ENCODE measurements at places on chromosomes 3 and 15.
A peak's percentile ranks its signal among the peaks of the same experiment; 100 is the strongest.

GRCh38 chr3:24741506-24741905 lies 246.9 kb upstream of the THRB start:
- DNase-seq: no peak

GRCh38 chr3:126130981-126131745 lies 47.2 kb upstream of the SLC41A3 start:
- peak; percentile 6 for DNase-seq

DNA sequence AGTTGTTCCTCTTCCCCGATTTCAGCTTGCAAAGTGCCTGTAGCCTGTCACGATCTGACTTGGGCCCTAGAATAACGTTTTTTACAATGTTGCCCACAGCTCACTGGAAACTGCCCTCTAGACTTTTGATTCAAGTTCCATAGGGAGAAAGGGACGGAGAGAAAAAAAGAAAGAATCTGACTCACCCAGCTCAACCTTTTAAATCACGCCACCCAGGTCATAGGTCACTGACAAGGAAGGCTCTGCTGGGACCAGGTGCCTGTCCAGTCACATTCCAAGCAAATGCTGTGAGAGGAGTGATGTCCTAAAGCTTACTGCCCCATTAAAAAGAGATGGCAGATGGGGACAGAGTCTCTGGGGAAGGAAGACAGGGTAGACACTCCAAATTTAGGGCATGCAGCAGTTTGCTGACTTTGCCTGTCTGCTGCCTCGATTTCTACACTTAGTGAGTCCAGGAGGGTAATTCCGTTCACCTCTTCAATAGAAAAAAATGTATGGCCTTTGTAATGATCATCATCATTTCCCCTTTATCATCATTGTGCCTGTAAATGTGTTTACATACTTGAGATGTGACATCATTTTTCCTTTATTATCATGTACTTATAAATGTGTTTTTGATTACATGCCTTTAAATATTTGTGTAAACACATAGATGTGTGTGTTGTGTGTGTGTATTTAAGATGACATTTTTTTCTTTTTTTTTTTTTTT lies 8.4 kb upstream of the MYO1E start:
- no peak for DNase-seq

- no peak for DNase-seq
Observed at GRCh38 chr3:11095932-11096265, 58.4 kb upstream of the HRH1 start.

DNA sequence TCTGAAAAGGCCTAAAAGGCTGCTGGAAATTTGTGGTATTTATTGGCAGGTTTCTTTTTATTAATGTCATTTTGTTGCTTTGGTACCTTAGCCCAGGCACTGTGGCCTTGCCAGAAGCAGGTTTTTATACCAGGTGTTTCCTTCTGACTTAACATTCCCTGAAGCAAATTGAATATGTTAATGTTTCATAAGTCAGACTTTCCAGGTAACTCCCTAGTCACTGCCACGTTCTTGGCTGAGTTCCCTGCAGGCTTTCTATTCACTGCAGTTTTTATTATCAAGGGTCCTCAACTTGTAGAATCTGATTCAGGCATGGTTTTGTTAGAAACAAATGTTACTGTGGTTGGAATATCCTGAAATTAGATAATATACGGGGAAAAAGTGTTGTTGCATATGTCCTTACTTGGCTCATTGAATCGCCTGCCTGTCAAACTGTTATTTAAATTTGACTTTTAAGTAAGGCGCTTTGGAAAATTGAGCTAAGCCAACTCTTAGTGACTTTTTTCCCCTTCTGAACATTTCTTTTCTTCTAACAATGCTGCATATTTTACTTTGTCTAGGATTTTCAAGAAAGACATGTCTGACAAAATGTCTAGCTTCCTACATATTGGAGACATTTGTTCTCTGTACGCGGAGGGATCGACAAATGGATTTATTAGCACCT lies 22.9 kb downstream of the ITPR1 start:
- no peak for DNase-seq

DNA sequence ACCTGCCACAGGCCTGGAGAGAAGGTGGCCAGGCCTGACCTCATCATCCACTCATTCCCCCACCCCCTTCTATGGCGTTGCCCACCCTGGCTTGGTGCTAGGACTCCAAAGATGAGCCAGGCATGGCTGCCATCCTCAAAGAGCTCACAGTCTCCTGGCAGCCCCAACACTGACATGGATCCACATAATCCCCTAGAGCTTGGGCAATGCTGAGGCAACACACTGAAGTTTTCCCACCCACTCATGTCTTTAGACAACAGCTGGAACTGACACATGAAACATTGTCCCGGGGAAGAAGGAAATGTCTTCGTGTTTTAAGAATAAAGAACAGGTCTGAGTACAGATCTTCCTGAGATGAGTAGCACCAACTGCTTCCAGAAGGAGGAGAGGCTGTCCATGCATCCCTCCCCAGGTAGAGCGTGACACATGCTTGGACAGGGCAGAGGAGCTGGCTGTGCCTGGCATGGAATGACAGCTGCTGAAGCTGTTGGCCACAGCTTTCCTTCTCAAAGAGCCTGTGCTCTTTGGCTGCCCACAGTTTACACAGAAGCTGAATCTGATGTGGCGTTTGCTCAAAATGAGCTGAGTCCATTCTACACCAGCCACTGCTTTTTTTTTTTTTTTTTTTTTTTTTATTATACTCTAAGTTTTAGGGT lies 70.1 kb downstream of the HOMER2 start:
- DNase-seq: no peak

DNA sequence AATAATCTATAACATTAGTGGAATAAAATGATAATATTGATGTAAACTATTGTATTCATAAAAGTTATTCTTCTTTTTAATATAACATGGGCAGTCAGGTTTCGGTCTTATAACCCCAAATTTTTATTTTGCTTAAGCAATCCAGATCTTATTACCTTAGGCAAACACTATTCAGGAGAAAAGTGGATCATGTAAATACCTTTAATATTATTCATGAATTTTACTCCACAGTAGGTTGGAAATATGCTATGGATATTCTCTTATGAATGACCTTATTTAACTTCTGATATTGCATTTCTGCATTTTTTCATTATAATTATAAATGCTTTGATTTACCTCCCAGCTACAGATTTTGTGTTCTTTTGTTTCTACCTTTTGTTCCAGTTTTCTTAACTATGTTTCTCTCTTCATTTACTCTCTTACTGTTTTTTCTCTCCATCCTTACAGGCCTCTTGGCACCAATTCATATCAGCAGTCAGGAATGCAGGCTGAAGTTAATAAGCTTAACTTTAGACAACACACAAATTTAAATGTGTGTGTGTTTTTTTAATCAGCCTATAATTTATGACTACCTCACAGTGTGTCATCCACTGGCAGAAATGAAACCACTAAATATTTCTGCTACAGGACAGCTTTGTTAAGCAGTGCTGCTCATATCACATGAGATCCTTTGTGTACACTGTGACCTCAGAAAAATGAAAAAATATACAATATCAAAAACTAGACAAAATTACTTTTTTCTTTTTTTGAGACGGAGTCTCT lies 111.0 kb downstream of the NSUN3 start:
- DNase-seq: no peak

DNA sequence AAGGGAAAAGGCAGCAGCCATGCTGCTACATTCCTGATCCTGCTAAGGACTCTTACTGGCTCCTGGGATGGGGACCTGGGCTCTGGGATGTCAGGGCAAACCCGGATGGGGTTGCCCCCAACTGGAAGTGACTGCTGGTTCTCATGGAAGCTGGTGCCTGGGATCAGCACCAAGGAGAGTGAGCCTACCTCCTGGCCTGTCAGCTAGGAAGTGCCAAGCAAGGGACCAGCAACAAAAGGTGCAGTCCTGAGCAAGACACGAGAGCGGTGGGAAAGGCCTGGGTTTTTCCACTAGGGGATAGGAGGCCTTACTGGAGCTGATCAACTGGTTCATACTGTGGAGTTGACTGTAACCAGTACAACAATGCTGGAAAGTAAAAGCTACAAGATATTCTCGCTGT lies 47.9 kb upstream of the SYNM start:
- no peak for DNase-seq

DNA sequence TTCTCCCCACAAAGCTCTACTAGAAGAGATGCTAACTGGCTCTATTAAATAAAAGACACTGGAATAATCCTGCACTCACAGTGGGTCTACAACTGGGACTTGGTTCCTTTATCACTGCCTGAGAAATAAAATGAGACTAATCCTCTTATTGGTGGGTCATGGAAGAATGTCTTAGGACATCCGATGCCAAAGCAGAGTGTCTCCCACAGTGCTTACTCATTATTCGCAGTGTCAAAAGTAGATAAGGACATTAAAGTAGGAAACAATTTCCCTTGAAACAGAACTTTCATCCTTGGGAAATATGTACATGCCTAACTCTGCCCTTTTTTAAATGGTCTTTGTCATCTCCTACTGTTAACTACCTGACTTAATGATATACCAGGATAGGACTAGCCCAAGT lies 71.5 kb downstream of the GSK3B start:
- DNase-seq: no peak

GRCh38 chr3:160781863-160782262 lies 25.8 kb downstream of the PPM1L start:
- no peak for DNase-seq

DNA sequence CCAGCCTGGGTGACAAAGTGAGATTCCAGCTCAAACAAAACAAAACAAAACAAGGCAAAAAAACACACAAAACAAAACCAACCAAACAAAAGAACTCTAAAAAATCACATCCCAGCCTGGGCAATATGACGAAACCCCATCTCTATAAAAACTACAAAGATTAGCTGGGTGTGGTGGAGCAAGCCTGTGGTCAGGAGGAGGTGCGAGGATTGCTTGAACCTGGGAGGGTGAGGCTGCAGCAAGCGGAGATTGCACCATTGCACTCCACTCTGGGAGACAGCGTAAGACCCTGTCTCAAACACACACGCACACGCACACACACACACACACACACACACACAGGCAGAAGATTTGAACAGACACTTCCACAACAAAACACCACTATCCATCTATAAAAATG lies 99.6 kb downstream of the SHQ1 start:
- no peak for DNase-seq

DNA sequence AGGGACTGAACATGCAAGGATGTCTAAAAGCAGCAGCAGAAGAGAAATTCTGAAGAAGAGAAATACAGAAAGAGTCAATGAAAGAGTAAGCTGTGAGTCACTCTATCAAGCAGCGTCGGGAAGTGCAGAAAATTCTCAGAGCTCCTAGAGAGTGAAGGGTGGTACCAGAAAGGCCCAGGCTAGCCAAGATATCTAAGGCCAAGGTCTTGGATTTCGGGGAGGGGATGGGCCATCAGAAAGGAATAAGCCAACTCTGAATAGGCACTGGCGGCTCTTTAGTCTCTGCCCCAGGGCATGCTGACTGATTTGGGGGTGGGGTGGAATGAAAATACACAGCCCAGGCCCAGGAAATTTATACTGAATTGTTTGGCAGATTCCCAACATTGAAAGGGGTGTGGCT lies 70.8 kb downstream of the GPR156 start:
- DNase-seq: no peak

- DNase-seq: no peak
Observed at GRCh38 chr3:69696367-69696766, 42.9 kb upstream of the MITF start.

DNA sequence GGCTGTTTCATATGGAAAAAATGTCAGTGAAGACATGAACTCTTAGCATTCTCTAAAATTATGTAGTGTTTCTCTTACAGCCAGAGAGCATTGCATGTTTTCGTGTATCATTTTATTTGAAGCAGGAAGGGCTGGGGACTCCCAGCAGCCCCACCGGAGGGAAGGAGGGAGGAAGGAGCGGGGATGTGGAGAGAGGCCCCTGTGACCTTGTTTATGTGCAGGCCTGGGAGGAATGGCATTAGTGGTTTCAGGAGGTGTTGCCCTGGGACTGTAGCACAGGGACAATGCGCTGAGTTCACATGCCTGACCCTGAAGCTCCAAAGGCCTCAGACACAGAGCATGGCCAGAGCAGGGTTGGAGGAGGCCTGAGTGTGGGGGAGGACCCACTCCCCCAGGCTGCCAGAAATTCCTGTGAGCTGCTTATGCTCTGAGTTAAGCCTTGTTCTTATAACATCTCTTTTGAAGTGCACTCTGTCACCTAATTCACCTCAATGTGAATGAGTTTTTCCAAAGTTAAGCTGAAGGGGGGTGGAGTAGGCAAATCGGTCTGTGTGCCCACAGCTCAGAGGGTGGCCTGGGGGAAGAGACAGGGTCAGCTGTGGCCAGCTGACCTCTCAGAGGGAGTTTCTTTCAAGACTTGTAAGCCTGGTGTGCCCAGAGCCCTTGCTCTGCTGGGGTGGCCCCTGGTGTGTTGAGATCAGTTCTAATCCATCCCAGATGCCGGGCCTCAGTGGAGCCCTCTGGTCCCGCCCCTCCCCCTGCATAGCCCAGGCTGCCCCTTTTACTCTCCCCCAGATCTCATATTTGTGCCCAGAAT lies 3.9 kb upstream of the RNU6-1 start:
- no peak for DNase-seq

GRCh38 chr15:35519052-35519451 lies 26.9 kb downstream of the DPH6 start:
- no peak for DNase-seq

DNA sequence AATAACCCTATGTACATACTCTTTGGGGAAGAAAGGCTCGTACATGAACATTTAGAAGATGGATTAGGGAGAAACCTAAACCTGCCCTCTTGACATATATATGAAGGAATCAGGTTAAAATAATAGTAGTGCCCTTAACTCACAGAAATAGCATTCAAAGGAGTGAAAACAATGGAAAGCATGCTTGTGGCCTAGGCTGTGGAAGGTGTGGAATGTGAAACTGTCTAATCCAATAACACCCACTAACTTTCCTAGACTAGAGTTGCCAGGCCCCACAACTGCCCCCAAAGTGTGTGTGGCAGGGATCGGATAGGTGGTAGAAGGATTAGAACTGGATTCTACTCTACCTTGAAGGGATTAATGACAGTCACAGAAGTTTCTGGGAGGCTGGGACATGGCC lies 317.4 kb upstream of the LRRFIP2 start:
- DNase-seq: no peak

DNA sequence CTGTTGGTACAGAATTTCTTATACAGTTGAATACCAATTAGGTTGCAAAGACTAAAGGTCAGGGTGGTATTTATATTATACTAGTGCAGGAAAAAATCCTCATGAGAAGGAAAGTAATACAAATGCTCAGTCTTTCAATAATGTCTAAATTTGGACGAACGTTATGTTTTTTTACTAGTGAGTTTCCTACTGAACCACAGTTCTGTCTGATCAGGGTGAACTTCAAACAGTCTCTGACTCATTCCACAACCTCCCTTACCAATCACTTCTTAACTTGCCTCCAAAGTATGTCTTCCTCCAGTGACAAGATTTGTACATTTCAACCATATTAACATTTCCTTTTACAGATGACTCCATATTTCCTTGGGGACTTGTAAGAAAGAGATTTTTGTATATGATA lies 3.4 kb downstream of the TMEM212 start:
- DNase-seq: no peak

- DNase-seq: no peak
Observed at GRCh38 chr3:35383719-35384555, 255.4 kb upstream of the ARPP21 start.

DNA sequence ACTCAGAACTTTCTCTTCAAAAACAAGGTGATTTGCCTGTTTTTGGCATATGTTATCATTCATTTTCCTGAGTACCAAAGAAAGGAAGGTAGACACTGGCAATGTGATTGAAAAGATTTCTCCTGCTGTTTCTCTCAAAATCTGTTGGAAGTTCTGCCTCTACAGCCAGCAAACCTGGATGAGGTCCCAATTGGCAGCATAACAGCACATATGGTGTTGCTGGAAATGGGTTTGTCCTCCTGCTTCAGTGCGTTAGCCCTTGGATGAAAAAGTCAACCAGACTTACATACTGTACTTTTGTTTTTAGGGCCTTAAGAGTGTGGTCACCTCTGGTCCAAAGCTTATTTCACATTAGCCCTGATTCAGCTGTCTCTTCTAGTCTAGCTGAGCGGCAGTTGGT lies 237.6 kb upstream of the MME start:
- no peak for DNase-seq

All from stimulated activated CD4-positive, alpha-beta T cell treated with anti-CD3 and anti-CD28 coated beads, Interleukin-2, amount 100 ng/mL, for 24 hours (primary cell).